ENCODE measurements at places on chromosomes 6 and 20. TPM values are rescaled to one million over a fixed set of nuclear protein-coding genes. Genes with fewer than 3 reads are reported as not detected.

PHACTR3 gene
- polyA plus RNA-seq = not detected

TFAP2A gene
- 8.4 TPM for polyA plus RNA-seq

BPI gene
- polyA plus RNA-seq = 0.10 TPM

CRISP3 gene
- polyA plus RNA-seq = not detected

DNA sequence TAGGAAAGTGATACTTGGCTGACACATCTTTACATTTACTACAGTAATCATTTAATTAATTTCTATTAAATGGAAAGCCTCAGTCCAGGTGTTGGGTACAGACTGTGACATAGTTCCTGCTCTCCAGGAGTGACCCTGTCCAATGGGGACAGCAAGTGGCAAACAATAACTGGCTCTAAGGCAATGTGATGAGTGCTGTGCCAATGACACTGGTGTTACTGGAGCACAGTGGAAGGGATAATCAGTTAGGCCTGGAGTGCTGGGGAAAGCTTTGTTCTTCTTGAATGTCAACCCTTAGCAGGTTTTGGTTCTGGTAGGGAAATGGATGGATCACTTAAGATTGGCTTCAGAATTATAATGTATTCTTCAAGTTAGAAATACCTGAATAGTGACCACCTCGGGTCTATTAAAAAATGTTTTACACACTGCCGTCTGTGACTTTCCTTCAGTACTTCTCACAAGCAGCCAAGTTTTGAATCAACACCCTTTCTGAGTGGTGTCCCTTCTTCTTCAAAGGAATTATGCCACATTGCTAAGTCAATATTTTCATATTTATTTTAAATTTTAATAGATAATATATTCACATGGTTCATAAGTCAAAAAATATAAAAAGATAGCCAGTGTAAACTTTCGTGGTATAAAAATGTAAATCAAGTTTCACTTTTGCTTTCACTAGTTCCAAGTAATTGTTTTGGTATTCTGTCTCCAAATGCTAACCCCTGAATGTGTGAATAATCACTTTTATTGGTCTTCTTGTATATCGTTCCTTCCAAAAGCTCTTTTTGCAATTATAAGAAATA lies 9.6 kb downstream of the CMTR1 start:
- H3K27ac ChIP-seq = peak overlapping the region; percentile 9
- peak; percentile 31 for DNase-seq
- peak overlapping the region; percentile 61 for H3K4me3 ChIP-seq
- H3K27me3 ChIP-seq = no peaks in the 10 kb centered on the region
- H3K4me1 ChIP-seq = no peaks in the 10 kb centered on the region
- H3K36me3 ChIP-seq = peaks cover 50% of the 10 kb centered on the region

DNA sequence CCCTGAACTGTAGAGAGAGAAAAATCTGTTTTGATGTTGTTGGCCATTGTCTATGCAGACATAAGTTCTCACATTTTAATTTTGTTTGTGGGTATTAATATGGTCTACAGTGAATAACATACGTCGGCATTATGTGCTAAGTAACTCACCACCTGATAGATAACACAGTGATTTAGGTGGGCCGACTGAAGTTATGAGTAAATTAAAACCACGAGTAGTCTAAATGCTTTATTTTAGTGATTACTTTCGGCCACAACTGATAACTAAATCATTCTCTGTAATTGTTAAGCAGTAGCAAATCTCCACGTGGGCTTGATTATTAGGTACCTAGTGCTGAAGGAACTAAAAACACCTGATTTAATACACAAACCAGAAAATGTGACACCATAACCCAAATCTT lies 1.1 kb downstream of the DOP1A start:
- H3K4me3 ChIP-seq = peak overlapping the region; percentile 89
- H3K27ac ChIP-seq = no peak overlapping the region
- peak; percentile 2 for DNase-seq
- H3K27me3 ChIP-seq = no peaks in the 10 kb centered on the region
- peaks cover 15% of the 10 kb centered on the region for H3K4me1 ChIP-seq

DNA sequence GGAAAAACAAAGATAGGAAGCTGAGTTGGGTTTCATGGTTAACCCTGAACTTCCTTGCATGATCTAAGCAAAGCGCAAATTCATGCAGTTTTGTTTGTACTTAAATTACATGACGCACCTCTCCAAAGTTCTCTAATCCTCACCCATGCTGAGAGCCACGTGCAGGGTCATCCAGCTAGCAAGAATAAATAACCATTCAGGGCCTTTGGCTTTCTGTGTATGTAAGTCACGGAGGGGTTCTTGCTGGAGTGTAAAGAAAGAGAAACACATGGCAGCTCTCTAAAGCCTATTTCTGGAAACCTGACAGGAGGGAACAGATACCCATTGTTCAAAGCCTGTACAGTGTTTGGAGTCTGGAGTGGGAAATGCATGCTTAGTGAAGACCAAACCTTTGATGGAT lies 171.7 kb upstream of the CCN2 start:
- no peak overlapping the region for H3K4me3 ChIP-seq
- H3K27ac ChIP-seq = no peak overlapping the region
- no peaks in the 10 kb centered on the region for H3K27me3 ChIP-seq
- peaks cover 6% of the 10 kb centered on the region for H3K4me1 ChIP-seq

DNA sequence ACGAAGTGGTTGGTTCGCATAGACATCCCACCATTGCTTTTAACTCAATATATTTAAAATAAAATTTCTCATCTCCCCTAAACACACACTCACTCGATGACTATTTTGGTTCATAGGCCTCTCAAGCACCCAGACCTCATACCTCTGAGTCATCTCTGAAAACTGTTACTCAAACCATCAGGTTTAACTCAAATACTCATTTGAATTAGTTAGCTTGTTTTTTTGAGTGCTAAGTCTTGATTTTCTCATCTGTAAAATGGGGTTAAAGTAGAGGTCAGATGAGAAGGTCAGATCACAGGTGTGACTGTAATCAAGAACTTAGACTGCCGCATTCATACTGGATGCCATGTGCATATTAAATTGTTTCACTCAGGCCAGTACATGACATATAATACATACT lies 243.9 kb upstream of the TENT5A start:
- H3K36me3 ChIP-seq = no peaks in the 10 kb centered on the region
- H3K4me3 ChIP-seq = peak overlapping the region; percentile 56
- H3K27ac ChIP-seq = peak overlapping the region; percentile 99
- peaks cover 43% of the 10 kb centered on the region for H3K4me1 ChIP-seq
- no peaks in the 10 kb centered on the region for H3K27me3 ChIP-seq

- DNase-seq = no peak
- H3K27me3 ChIP-seq = no peaks in the 10 kb centered on the region
- H3K27ac ChIP-seq = no peak overlapping the region
- H3K4me3 ChIP-seq = no peak overlapping the region
- no peaks in the 10 kb centered on the region for H3K4me1 ChIP-seq
- H3K36me3 ChIP-seq = no peaks in the 10 kb centered on the region
These were observed 52.9 kb downstream of the ATP9A start for GRCh38 chr20:51715163-51715855.

- no peak within 1 kb of the TSS for H3K27ac ChIP-seq
- H3K4me1 ChIP-seq = no peaks in the 10 kb centered on the region
- H3K4me3 ChIP-seq = peak within 1 kb of the TSS; percentile 82
These were observed at the start of gene ATP9A for GRCh38 chr20:51767867-51768758. Gene ATP9A (minus strand): TSS chr20:51768390. CDS start chr20:51768369, 21 bp downstream.

- H3K4me3 ChIP-seq = no peak overlapping the region
- peaks cover 21% of the 10 kb centered on the region for H3K4me1 ChIP-seq
- no peaks in the 10 kb centered on the region for H3K27me3 ChIP-seq
- DNase-seq = no peak
These were observed 116.8 kb upstream of the SASH1 start for GRCh38 chr6:148225871-148226270.

DNA sequence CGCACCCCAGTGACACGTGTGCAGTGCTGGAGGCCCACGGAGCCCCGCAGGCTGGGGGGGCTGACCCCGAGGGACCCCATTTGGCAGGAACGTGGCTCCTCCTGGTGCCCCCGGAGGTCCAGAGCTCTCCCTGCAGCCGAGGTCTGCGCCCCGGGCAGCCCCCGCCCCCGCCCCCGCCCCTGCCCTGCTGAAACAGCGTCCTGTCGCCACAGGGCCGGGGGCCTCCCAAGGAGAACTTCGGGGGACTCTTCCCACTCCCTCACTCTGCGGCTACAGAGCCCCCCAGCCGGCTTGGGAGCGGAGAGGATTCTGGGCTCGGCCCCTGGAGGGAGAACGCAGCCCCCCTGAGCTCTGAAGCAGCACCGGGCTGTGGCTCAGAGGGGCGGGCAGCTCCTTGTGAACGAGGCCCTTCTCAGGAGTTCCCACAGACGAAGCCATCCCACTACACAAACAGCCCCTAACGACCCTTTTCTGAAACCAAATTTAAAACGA lies 115.2 kb downstream of the DLL1 start:
- H3K36me3 ChIP-seq = no peaks in the 10 kb centered on the region
- no peak overlapping the region for H3K4me3 ChIP-seq
- H3K27ac ChIP-seq = no peak overlapping the region
- peaks cover 18% of the 10 kb centered on the region for H3K4me1 ChIP-seq
- no peak for DNase-seq
- no peaks in the 10 kb centered on the region for H3K27me3 ChIP-seq

DNA sequence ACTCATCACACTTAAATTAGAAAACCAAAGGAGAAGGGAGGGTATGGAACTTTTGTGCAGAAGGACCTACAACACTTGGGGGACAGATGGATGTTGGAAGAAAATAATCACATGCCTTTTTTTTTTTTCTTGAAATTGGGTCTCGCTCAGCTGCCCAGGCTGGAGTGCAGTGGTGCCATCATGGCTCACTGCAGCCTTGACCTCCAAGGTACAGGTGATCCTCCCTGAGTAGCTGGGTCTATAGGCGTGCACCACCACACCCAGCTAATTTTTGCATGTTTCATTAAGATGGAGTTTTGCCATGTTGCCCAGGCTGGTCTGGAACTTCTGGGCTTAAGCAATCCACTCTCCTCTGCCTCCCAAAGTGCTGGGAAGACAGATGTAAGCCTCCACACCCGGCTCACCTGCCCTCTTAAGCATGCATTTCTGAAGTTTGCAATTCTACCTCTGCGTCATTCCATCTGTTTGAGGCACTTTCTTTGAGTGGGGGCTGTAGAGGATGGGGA lies 370.8 kb upstream of the JARID2 start:
- DNase-seq = no peak
- peaks cover 15% of the 10 kb centered on the region for H3K4me1 ChIP-seq
- no peak overlapping the region for H3K4me3 ChIP-seq
- H3K36me3 ChIP-seq = no peaks in the 10 kb centered on the region
- no peak overlapping the region for H3K27ac ChIP-seq

DNA sequence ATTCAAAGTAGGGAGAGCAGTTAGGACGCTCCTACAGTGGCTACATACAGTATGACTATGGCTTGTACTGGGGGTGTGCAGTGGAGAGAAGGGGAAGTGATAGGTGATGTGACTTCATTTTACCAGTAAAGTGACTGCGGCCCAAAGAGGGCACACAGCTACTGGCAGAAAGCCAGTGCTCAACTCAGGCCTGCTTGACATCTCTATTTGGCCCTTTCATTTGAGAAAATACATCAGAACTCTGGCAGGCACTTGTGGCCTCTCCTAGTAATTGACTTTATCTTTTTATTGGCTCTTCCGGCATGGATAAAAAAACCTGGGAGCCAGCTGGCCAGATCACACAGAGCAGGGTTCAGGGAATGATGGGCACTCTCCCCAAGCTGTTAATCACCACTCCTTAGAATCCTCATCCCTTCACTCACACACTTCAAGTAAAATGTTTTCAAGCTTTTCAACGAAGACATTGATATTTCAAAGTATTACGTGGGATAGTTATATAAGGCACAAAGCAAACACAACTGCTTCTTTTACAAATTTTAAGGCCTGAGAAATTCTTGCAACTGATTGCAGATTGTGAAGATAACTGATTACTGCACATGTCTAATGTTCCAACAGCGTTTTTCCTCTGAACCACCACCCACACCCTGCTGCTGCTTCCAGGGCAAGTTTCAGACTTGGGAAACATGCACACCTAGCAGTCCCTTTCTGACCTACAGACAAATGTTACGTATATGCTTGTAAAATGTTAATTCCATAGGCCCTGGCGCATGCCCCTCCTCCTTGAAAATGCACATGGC lies 73.5 kb downstream of the TNFRSF21 start:
- H3K4me1 ChIP-seq = no peaks in the 10 kb centered on the region
- no peaks in the 10 kb centered on the region for H3K27me3 ChIP-seq
- DNase-seq = no peak
- no peaks in the 10 kb centered on the region for H3K36me3 ChIP-seq

DNA sequence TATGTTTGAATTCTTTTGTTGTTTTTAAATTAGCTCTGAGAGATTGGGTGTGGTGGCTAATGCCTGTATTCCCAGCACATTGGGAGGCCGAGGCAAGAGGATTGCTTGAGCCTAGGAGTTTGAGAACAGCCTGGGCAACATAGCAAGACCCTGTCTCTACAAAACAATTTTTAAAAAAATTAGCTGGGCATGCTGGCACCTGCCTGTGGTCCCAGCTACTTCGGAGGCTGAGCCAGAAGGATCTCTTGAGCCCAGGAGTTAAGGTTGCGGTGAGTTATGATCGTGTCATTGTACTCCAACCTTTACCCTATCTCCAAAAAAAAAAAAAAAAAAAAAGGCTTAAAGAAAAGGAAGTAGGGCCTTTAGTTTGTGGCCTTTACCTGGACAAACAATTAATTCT lies 22.9 kb downstream of the DHX35 start:
- no peaks in the 10 kb centered on the region for H3K27me3 ChIP-seq
- 0 out of 2 replicates have a peak overlapping the region, but pooled peaks have one; percentile 16 for H3K27ac ChIP-seq
- H3K4me1 ChIP-seq = peaks cover 28% of the 10 kb centered on the region
- H3K36me3 ChIP-seq = no peaks in the 10 kb centered on the region

- no peak overlapping the region for H3K27ac ChIP-seq
- H3K36me3 ChIP-seq = no peaks in the 10 kb centered on the region
- no peak overlapping the region for H3K4me3 ChIP-seq
- no peak for DNase-seq
- H3K27me3 ChIP-seq = no peaks in the 10 kb centered on the region
These were observed 94.9 kb downstream of the JARID2 start for GRCh38 chr6:15340775-15341174.

- H3K36me3 ChIP-seq = no peaks in the 10 kb centered on the region
- H3K4me3 ChIP-seq = no peak overlapping the region
- no peaks in the 10 kb centered on the region for H3K27me3 ChIP-seq
These were observed 3.8 kb upstream of the MYBL2 start for GRCh38 chr20:43662943-43663655.

- H3K27ac ChIP-seq = no peak overlapping the region
- DNase-seq = peak; percentile 72
- H3K36me3 ChIP-seq = no peaks in the 10 kb centered on the region
- H3K4me3 ChIP-seq = no peak overlapping the region
- H3K4me1 ChIP-seq = peaks cover 7% of the 10 kb centered on the region
These were observed 179.5 kb downstream of the BTBD9 start for GRCh38 chr6:38460186-38460585.

- DNase-seq = no peak
- H3K4me3 ChIP-seq = no peak overlapping the region
- H3K27ac ChIP-seq = no peak overlapping the region
- no peaks in the 10 kb centered on the region for H3K27me3 ChIP-seq
- peaks cover 26% of the 10 kb centered on the region for H3K4me1 ChIP-seq
These were observed 6.9 kb upstream of the SIRPB1 start for GRCh38 chr20:1626528-1627199.

- no peak for DNase-seq
- no peak overlapping the region for H3K4me3 ChIP-seq
- peaks cover 13% of the 10 kb centered on the region for H3K4me1 ChIP-seq
- no peaks in the 10 kb centered on the region for H3K36me3 ChIP-seq
- no peaks in the 10 kb centered on the region for H3K27me3 ChIP-seq
These were observed 188.2 kb downstream of the ZFP64 start for GRCh38 chr20:52003415-52003814.
